ENCODE measurements at places on chromosomes 3 and 15.

DNA sequence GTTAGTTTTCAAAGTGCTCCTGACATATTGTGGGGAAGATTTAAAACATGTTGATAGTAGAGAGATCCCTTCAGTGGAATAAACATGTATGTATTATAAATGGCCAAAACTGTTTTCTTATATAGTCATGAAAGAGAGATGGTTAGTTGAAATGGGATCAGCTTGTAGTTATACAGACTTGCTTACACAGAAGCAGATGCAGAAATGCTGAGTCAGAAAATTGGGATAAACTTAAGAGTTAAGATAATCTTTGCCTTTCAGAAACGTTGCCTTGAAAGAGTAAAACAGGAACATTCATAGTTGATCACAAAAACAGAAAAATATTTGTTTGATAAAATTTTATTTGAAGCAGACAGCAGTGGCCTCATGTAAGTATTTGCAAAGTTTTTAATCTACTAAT, 433.2 kb upstream of the BCHE start:
- no peak for DNase-seq

DNA sequence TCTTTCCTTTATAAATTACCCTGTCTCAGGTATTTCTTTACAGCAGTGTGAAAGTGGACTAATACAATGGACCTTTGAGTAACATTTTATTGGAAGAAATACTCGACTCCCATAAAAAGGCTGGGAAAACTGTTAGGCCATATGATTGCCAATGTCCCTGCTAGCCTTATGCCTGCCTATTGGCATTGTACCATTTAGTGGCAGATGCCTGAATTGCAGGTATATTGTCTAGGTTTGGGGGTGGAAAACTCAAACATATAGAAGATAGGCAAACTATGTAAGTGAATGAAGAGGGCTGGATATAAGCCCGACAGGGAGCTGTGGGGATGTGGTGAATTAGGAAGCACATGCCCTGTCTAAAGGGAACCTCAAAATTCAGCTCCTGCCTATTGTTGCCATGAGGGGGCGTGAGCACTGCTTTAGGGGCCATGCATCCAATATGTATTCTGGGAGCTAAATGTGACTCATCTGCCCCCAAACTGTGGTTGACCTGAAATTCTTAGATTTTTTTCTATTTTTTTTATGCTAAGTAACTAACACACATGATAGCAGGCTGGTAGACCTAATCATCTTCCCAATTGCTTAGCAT, 65.2 kb upstream of the TRA2B start:
- DNase-seq: no peak

DNA sequence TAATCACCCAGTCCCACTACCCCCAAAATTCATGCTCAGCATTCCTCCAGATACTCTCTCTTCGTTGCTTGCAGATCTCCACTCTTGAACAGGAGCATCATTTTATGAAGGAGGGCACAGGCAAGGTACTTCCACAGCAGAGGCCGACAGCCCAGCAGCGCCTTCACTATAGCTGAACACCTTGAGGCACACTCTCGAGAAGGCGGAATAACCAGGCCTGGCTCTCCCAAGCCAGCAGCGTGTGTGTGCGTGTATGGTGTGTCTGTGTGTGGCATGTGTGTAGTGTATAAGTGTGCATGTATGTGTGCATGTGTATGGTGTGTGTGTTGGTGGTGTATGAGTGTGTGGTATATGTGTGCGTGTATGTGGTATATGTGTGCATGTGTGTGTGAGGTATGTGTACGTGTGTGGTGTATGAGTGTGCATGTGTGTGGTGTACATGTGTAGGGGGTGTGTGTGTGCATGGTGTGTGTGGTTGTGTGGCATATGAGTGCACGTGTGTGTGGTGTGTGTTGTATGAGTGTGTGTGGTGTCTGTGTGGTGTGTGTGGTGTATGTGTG, 161.8 kb downstream of the XXYLT1 start:
- DNase-seq: no peak

DNA sequence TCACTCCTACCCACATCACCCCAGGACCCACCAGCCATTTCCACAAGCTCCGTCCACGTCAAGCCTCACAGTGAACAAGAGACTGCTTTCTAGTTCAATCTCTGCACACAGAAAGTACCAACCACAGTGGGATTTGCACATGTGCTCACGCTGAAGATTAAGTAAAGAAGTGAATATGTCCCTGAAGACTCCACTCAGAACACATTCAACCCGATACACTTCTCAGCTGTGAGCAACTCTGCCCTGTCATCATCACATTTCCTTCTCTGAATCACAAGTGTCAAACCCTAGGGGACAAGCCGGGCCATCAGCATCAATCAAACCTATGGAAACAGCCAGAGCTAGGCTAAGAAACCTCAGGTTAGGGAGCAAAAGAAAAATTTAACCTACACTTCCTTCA, 1.9 kb downstream of the STIMATE start:
- no peak for DNase-seq

- no peak for DNase-seq
Measured at GRCh38 chr15:27028858-27029477, 58.0 kb downstream of the GABRG3 start.

- no peak for DNase-seq
Measured at GRCh38 chr15:53976844-53977392, 1.3 kb upstream of the UNC13C start.

- DNase-seq: no peak
Measured at GRCh38 chr15:95987886-95988573, 342.5 kb upstream of the NR2F2 start.

DNA sequence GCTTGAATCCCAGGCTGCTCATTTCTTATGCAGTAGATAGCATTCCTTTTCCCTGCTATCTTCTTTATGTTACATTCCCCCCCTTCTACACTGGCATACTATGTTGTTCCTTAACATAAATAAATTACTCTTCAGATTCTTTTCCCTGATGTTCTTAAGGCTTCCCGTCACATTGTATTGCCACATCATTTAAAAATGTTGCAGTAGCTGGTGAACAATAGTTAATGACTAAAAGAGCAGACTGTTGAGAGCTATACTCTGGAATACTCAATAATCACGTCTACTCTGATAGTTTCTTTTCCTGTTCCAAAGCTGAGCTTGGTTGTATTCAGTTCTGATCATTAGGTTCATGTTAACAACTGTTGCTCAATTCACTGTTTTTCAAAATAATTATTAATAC, 219.9 kb downstream of the CHST2 start:
- no peak for DNase-seq

DNA sequence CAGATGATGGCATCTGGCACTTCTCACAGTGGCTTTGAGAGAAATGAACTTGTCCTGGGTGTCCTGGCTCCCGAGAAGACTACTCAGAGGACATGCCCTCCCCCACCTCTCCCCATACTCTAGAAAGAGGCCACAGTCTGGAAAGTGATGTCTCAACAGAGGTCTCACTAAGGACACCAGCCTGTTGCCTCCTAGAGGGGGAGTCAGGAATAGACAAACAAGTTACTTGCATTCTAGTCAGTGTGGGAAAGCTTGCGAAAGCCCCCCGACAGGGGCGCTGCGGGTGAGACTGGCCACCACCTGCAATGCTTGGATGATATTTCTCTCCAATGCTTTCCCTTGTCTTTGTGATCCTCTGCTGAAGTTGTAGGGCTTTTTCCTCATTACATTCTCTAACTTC, 17.2 kb downstream of the B4GALT4 start:
- DNase-seq: no peak

DNA sequence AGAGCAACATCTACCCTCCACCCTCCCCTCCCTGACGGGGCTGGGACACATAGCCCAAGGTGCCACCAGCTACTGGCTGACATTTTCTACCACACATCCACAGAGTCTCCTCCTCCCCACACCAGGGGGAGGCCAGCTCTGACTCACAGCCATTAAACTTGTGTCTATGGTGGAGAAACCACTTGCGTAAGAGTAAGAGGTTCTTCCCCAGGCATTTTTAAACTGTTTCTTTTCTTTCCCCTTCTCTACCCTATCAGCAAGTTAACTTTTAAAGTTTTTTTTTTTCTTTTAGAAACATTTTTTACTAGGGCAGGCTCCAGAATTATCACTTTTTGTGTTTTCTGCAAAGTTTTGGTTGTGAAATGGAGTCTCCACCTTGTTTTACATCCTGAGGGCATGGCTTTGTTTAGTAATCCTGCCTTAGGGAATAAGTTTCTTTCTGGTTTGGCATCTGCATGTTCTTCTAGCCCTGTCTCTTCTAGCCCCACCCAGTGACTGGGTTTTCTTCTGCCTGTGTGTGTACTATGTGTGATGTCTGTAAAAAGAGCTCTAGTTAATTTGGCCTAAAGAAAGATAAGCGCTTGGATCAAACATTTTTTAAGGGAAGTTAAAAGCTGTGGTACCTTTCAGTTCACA, 148.8 kb upstream of the GADL1 start:
- DNase-seq: no peak

- no peak for DNase-seq
Measured at GRCh38 chr3:137065381-137065780, 107.6 kb downstream of the IL20RB start.

DNA sequence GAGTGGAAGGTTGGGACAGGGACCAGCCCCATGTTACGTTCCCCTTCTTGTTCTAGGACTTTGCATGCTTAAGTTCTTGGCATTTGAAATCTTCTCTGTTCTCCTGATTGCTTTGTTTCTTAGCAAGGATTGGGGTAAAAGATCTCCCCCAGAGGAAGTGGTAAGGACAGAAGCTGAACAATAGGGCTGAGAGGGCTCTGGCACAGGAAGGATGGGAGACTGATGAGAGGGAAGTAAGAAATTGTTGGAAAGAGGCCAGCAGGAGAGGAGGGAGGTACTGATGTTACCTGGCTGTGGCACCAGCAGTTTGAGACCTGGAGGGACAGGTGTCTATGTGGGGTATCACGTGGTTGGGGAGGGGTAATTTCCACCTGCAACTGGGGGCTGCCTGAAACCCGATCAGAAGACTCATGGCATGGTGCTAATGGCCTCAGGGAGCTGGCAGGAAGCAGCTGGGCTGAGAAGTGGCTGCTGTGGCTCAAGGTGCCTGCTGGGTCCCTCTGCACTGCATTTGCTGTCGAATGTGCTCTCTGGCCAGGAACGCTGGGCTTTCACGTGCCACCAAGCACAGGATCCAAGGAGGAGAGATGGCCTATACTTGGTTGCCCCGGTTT, 108.4 kb downstream of the LSM3 start:
- no peak for DNase-seq

- no peak for DNase-seq
Measured at GRCh38 chr15:72057548-72058091, 60.3 kb downstream of the MYO9A start.

DNA sequence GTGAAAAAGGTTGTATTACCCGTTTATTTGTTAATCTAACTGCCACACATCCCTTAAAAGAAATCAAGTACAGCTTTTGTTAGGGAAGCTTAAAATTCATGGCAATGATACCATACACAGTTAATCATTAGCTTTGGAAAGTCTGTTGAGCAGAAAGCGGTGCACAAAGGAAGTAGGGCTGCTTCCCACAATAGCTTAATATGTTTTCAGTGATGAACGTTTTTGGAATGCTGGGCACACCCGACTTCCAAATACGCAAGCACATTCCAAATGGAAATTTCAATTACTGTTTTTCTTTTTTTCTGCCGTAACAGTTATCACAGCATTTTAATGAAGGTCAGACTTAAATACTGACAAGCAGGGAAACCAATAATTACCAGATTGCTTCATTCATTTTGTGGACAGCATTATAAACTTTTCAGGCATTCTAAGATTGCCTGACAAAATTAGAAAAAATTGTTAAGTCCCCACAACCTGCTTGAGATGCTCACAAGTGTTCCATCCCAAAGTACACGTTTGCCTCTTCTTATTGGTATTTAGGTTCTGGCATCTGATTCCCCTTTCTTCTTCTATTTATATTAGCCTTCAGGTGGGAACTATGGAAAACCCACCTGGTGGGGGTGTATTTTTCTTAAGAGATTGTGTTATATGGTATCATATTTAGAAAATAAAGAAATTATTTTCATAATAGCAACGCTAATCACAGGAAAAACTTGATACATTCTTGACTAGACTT, 1.1 kb upstream of the ECT2 start:
- no peak for DNase-seq

- no peak for DNase-seq
Measured at GRCh38 chr3:177777699-177778098, 580.4 kb upstream of the TBL1XR1 start.

GRCh38 chr15:54815556-54815955, 381.2 kb downstream of the RSL24D1 start:
- DNase-seq: no peak

DNA sequence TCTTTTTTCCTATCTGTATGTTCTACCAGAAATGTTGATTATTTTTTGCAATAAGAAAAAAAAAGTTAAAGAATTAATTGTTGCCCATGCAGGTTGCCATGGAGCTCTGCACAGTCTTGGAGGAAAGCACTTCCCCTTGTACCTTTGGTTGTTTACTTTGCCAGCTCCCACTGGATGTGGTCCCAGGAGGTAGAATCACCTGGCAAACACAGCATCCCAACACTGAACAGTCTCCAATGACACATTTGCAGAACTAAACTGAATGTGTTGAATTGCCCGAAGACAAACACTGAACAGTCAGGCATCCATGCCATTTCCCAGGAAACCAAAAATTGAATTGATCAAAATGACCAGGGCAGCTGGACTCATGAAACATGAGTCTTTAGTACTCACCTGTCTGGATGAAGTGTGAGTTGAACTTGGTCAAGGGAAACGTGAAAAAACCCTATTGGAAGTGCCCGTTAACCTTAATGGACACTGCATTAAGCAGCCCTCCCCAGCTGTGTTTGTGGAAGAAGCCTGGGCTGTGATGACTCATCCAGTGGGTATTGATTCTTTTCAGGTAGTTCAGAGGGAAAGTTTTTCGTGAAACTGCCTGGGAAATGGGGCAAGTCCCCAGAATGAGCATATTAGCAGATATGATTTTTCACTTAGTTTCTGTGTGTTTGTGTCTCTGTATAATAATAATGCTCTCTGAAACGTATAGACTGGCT, 284.7 kb upstream of the STT3B start:
- DNase-seq: no peak

- DNase-seq: no peak
Measured at GRCh38 chr15:94416820-94417219, 185.5 kb downstream of the MCTP2 start.

- DNase-seq: no peak
Measured at GRCh38 chr3:23685541-23686258, 120.1 kb upstream of the UBE2E1 start.

- DNase-seq: no peak
Measured at GRCh38 chr3:17891139-17891856, 148.9 kb upstream of the TBC1D5 start.

All from activated naive CD4-positive, alpha-beta T cell (primary cell).